ENCODE measurements at places on chromosomes 3 and 15. TPM values are rescaled to one million over a fixed set of nuclear protein-coding genes. Genes with fewer than 3 reads are reported as not detected.

DNA sequence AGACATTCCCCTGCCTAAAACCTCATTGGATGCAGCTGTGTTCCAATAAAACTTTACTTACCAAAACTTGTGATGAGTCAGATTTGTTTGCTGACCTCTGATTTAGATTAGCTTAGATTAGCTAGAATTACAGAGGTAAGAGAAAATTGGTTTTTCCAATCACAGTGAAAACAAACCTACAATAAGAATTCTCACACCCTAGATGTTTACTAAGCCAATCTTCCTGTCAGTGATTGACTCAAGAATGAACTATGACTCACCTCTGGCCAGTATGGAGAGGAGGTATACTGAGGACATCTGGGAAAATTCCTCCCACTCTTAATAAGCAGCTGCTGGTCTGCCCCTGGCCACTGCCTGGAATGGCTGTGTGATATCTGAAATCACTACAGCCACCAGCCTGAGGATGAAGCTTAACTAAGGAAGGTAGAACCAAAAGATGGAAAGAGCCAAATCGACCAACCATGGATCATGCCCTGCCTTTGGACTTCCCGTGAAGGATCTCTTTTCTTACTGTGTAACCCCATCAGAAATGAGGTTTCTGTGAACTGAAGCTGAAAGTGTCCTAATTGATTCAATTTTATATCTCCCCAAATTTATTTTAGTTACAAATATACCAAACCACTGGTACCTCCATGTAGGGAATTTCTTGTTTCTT is 19.0 kb upstream of the GHSR start:
- DNase-seq = peak; percentile 80

GRCh38 chr3:156120528-156121251 is at the start of gene KCNAB1:
KCNAB1 (plus strand) TSS chr3:156120578.
- DNase-seq = no peak

DNA sequence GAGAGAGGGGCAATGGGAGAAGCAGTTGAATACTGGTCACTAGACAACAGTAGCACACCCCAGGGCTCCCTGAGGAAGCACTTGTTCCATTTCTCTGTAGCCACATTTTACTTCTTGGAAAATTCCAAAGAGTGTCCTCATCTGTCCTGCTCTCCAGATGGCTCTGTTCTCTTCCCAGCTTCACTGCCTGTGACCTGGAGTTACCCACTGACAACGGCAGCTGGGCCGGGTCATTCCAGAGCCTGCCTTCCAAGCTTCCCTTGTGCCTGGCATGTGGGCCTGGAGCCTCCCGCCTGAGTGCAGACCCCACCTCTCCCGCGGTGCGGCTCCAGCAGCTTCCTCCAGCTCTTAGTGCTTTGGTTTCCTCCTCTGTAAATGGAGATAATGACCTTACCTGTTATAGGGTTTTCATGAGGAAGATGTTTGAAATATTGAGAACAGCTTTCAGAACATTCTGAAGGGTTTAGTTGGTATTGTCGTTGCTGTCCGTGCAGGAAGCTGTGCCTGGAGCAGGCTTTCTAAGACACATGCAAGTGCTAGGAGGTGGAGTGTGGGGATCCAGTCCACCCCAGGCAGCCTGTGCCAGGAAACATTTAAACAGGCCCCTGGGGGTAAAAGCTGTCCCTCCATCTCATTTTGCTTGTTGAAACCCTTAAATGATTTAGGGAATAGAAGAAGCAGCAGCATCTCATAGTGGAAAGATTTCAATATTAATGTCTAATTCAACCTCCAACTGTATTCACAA is 24.8 kb downstream of the EFCC1 start:
- no peak for DNase-seq

Gene PPP1R14D
- not detected for total RNA-seq

- no peak for DNase-seq
Measured at GRCh38 chr3:44114142-44114541, 127.5 kb upstream of the TOPAZ1 start.

Gene BUB1B
- 61.1 TPM for total RNA-seq

GRCh38 chr15:91769894-91770293 is 83.6 kb upstream of the SLCO3A1 start:
- DNase-seq = no peak

Measured in HT1080 (cell line).